ENCODE measurements at places on chromosomes 2 and 18.

DNA sequence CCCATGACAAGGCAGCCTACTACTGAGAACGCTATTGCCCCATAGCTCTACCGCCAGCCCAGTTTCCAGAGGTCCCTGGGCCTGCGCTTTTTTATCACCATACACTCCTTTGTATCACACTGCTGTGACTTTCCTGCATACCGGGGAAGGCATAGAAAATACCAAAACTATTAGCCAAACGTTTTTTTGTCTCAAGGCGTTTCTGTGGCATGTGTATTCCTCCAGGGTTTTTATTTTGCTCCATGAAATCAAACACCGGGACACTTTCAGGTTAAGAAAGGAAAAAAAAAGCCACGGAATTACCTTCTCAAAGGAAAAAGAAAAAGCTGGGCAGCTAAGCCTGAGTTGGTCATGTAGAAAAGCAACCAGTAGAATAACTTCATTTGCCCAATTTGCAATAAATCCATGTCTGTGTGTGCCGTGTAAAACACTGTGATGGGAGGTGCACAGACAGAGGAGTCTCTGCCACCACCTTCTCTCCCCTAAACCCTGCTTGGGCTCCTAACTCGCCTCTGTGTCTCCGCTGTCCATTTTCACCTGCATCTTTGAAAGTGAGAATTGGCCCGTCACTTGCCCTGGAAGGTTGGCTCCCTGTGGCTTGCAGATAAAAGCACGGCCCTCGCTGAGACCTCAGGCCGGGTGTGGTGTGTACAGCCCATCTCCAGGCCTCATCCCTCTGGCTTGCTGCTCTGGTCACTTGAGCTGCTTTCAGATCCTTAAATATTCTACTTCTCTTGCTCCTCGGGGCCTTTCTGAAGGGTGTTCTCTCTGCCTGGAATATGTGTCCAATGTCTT lies 1.7 kb downstream of the AMER3 start:
- peaks cover 89% of the 10 kb centered on the region for H3K27me3 ChIP-seq
- no peaks in the 10 kb centered on the region for H3K36me3 ChIP-seq
- no peak overlapping the region for H3K27ac ChIP-seq

DNA sequence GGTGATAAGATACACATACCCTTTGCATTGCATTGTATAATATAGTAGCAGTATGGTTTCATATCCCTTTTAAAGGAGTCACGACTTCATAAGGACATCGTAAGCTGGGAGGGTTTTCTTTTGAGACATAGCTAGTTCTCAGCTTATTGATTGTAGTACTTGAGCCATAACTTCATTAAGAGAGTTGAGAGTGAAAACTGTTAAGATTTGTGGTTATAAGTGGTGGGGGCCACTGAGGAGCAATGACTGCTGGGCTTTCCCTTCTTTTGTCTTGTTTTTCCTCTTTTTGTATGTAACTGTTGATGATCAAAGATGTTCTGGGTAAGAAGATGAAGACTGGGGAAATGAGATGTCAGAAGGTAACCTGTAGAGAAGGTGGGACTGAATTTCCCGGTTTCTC lies 11.0 kb downstream of the EIF5B start:
- H3K36me3 ChIP-seq, result no peaks in the 10 kb centered on the region
- no peak for DNase-seq
- H3K4me1 ChIP-seq, result no peaks in the 10 kb centered on the region
- no peak overlapping the region for H3K27ac ChIP-seq
- H3K4me3 ChIP-seq, result no peak overlapping the region
- H3K27me3 ChIP-seq, result no peaks in the 10 kb centered on the region

DNA sequence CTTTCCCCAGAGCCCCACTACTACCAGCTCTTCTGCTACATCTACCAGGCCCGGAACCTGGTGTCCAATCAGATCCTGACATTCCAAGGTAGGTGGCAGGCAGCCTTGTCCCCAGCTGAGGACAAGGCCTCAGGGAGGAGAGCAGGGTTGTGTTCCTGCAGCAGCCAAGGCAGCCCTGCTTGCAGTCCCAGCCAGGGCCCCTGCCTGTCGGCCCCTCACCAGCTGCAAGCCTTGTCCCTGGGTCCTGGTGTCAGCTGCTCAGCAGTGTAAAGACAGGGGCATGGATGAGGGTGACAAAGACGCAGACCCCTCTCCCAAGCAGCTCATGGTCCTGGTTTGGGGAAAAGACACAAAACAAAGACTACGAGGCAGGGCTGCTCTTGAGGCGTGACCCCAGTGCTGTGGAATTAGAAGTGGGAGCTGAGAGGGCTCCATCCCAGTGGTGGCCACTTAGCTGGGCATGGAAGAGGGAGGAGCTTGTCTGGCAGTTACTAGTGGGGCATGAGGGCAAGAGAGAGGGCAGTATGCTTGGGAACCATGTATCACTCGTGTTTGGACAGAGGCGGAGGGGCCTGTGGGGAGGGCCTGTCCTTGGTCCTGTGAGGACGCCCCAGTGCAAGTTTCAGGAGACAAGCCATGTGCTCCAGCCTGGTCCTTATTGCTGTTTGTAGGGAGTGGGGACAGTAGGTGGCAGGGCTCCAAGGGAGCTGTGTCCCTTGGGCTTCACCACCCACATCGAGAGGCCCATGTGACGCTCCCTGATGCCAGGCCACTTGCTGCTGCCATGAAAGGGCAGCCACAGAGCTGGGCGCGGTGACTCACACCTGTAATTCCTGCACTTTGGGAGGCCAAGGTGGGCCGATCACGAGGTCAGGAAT lies 47.5 kb downstream of the LMAN2L start:
- H3K27me3 ChIP-seq, result no peaks in the 10 kb centered on the region
- DNase-seq, result no peak

DNA sequence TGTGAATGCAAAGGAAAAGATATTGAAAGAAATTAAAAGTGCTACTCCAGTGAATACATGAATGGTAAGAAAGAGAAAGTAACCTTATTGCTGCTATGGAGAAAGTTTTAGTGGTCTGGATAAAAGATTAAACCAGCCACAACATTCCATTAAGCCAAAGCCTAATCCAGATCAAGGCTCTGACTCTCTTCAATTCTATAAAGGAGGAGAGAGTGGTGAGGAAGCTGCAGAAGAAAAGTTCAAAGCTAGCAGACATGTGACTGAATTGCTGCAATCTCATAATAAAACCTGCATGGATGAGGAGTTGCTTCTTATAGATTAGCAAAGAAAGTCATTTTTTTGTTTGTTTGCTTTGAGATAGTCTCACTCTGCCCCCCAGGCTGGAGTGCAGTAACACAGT lies 130.2 kb downstream of the DNAH6 start:
- no peaks in the 10 kb centered on the region for H3K4me1 ChIP-seq
- no peak overlapping the region for H3K4me3 ChIP-seq
- no peaks in the 10 kb centered on the region for H3K36me3 ChIP-seq
- H3K27me3 ChIP-seq, result peaks cover 14% of the 10 kb centered on the region
- no peak overlapping the region for H3K27ac ChIP-seq

- no peaks in the 10 kb centered on the region for H3K36me3 ChIP-seq
- peaks cover 29% of the 10 kb centered on the region for H3K4me1 ChIP-seq
- H3K4me3 ChIP-seq, result no peak overlapping the region
- H3K27ac ChIP-seq, result peak overlapping the region; percentile 98
- peak; percentile 42 for DNase-seq
Observed at GRCh38 chr18:63681449-63682340, 20.0 kb upstream of the SERPINB3 start.

DNA sequence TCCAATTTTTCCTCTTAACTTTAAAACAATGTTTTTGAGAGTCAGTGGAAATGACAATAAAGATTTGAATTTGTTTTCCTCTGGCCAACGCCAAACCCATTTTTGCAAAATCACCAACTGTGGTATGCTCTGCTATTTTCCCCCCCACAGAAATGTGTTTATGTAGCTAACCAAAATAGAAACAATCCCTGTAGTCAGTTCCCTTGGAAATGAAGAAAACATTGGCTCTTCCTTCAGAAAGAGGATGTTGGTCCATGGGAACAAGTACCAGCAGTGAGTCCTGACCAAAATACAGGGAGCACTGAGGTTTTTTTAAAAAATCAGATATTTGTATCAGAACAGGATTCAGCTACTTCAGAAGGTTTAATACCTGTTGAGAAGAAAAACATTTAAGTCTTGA lies 65.3 kb downstream of the SLC40A1 start:
- H3K4me3 ChIP-seq, result no peak overlapping the region
- H3K27ac ChIP-seq, result no peak overlapping the region
- no peaks in the 10 kb centered on the region for H3K4me1 ChIP-seq
- no peak for DNase-seq
- no peaks in the 10 kb centered on the region for H3K27me3 ChIP-seq

GRCh38 chr2:127045792-127046501 lies 61.0 kb downstream of the BIN1 start:
- 0 out of 2 replicates have a peak, but pooled peaks cover 4% of the 10 kb centered on the region for H3K36me3 ChIP-seq
- no peaks in the 10 kb centered on the region for H3K27me3 ChIP-seq
- no peak for DNase-seq
- no peaks in the 10 kb centered on the region for H3K4me1 ChIP-seq

DNA sequence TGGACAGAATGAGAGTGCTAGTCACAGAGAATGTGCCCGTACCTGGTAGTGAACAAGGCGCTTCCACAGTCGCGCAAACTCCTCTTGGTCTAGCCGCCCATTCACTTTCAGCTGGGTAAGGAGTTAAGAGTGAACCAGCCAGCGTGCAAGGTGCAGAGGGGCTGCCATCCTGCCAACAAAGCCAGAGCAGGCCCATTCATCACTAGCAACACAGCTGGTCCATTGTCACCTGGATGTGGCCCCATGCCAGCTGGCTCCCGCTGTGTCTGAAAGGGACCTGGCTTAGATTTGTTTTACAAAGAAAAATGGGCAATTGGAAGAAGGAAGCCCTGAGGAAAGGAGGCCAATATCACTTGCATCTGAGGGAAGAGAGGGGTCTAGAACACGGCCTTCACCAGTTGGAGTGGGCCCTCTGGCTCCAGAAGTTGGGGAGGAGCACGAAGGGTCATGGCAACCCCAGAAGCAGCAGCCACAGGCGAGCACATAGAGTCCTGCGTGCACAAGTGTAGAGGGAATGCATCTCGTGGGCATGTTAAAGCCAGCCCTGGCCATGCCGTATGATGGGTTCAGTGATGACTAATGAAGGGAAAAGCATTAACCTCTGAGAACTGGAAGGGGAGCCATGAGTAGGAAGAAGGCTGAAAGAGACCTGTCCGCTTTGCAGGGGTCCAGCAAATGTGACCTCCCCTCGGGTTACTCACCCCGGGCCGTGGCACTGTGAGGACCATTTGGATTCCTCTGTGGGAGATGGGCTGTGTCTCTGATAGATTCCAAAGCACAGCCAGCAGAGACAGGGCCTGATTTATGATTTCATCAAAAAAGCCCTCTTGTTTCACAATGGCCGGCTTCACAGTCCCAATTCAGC lies 70.6 kb downstream of the CAPN13 start:
- H3K36me3 ChIP-seq, result no peaks in the 10 kb centered on the region
- H3K27ac ChIP-seq, result no peak overlapping the region
- H3K4me3 ChIP-seq, result no peak overlapping the region
- 0 out of 2 replicates have a peak, but pooled peaks cover 3% of the 10 kb centered on the region for H3K27me3 ChIP-seq

DNA sequence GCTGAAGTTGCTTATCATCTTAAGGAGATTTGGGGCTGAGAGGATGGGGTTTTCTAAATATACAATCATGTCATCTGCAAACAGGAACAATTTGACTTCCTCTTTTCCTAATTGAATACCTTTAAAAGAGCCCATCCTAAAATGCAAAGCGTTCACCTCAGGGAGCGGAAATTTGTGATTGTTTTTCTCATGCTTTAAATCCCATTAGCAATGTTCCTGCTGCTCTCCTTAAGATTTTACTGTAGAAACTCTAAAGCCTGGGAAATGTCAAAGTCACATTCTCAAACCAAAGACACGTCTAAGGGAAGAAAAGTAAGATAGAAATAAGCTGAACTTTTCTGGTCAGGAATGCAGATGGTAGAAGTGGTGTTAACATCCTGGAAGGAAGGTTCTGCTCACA lies 285.8 kb upstream of the MAP2 start:
- no peak overlapping the region for H3K27ac ChIP-seq
- no peaks in the 10 kb centered on the region for H3K4me1 ChIP-seq
- no peaks in the 10 kb centered on the region for H3K27me3 ChIP-seq
- no peaks in the 10 kb centered on the region for H3K36me3 ChIP-seq
- DNase-seq, result no peak

DNA sequence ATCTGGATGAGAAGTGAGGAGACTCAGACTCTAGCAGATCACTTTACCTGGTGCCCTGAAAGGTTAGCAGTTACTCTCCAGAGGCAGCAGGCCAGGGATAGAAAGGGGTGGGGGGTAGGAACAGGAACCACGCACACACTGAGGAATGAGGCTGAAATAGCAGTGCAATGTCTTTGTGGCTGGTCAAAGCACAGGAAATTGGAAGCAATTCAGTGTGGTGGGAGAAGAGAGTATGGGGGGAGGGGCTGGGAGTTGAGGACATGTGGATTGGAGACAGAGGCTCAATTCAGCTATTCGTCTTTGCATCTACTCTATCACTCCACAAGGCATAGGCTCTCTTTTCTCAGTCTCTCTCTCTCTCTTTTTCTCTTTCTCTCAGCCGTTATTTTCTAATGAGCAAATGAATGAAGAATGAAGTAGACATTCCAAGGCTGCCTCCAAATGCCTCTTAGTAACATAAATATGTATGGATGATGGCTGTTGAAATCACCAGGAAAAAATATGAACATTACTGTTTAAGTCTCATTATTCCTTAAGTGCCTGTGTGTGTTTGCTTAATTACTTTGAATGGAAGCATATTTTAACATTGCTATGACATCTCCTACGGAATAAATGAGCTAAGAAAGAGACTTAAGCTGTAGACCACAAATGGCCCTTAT lies 979.4 kb downstream of the TSN start:
- H3K36me3 ChIP-seq, result no peaks in the 10 kb centered on the region
- no peak for DNase-seq
- no peaks in the 10 kb centered on the region for H3K4me1 ChIP-seq
- no peaks in the 10 kb centered on the region for H3K27me3 ChIP-seq
- no peak overlapping the region for H3K4me3 ChIP-seq

GRCh38 chr18:11052800-11053199 lies 96.6 kb downstream of the PIEZO2 start:
- H3K36me3 ChIP-seq, result no peaks in the 10 kb centered on the region
- no peak overlapping the region for H3K4me3 ChIP-seq
- H3K27me3 ChIP-seq, result peaks cover 26% of the 10 kb centered on the region
- H3K4me1 ChIP-seq, result no peaks in the 10 kb centered on the region

Data from PC-9 (cell line).